ENCODE measurements at places on chromosomes 7 and 10. TPM values are rescaled to one million over a fixed set of nuclear protein-coding genes. Genes with fewer than 3 reads are reported as not detected.

The CASD1 gene
- 40.1 TPM for total RNA-seq

The LBX1 gene
- total RNA-seq, result not detected

The FAM53B gene
- total RNA-seq, result 96.3 TPM

The CYP2W1 gene
- not detected for total RNA-seq

The TBXAS1 gene
- 13.2 TPM for total RNA-seq

The ACBD7 gene
- 0.73 TPM for total RNA-seq

The HKDC1 gene
- total RNA-seq, result 21.1 TPM

The COL26A1 gene
- total RNA-seq, result not detected

The HOXA9 gene
- total RNA-seq, result 0.63 TPM

The LRIT1 gene
- total RNA-seq, result not detected

The BRAT1 gene
- total RNA-seq, result 42.6 TPM

The PTPRZ1 gene
- total RNA-seq, result 0.10 TPM

The C10orf53 gene
- not detected for total RNA-seq

The VIPR2 gene
- 0.33 TPM for total RNA-seq
